ENCODE measurements at places on chromosomes 7 and 10.
A peak's percentile ranks its signal among the peaks of the same experiment; 100 is the strongest.

DNA sequence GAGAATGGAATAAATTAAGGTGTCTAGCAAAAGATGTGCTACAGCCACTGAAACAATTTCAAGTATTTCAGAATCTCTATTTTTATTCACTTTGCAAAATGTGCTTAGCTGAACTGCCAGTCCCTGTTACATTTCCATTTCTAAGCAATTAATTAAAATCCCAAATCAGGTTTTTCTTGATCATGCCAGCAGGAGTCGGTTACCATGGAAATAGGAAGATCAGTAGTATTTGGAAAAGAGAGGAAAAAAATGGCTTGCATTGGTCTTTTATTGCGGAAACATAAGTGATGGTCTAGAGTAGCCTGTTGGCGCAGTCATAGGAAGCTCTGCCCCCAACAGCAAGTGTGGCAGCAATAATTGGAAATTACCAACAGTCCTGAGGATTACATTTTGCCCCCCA, 867.1 kb downstream of the GATA3 start:
- DNase-seq, result no peak

DNA sequence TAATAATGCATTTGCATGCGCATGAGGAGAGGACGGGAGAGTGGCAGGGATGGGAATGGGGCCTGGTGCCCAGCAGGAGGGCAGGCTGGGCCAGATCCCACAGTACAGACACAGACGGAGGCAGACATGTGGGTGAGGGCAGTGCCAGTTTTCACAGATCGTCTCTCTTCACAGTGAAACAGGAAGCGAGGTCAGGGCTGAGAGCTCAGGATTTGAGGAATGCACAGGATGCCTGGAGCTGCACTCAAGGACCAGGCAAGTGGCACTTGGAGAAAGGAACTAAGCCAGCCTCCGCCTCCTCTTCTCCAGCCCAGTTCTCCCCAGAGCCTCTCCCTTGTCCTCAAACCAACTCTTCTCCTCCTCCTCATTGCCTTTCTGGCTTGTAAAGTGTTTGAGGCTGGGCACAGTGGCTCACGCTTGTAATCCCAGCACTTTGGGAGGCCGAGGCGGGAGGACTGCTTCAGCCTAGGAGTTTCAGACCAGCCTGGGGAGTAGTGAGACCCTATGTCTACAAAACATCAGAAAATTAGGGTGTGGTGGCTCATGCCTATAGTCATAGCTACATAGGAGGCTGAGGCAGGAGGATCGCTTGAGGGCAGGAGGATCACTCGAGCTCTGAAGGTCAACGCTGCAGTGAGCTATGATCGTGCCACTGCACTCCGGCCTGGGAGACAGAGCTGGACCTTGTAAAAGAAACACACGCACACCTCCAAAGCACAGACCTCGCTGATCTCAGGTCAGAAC, 115.2 kb downstream of the HIP1 start:
- DNase-seq, result no peak

GRCh38 chr7:26618449-26618848, 245.9 kb downstream of the SKAP2 start:
- no peak for DNase-seq

DNA sequence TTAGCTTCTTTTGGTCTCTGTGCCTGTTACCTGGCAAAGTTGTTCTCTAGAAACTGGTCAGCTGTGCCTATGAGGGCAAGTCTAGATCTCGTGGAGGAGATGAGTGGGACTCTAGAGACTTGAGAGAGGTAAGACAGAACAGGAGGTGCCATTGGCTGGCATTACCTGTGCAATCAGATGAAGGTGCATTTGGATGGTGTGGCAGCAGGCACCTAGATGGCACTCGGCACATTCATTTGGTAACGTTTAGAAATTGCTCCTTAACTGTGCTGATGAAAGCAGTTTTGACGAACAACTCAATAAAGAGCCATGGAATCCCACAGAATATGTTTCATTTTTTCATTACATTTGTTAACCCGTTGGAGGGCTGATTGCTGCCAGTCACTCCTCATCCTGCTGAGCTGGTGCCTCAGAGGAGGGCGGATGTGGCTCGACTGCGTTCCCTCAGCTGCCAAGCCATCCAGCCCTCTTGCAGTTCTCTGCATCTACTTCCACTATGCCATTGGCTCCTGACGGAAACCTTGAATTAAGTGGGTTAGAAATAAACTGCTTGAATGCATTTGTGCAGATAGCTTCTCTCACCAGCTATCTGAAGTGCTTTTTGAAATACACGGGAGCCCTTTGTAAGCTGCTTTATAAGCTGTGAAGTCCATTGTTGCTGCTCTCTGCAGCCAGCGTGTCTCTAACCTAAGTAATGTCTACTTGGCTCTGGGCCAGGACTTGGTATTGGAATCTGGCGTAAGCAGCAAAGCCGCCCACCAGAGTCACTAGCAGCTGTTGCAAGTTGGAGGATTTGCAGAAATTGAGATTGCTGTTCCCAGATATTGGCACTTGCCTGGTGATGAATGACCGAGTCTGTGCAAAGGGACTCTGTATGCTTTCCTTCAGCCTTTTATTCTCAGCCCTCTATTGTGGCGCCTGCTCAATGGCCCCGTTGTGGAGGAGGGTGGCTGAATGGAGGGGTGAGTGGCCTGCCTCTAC, 87.4 kb downstream of the LRRC4 start:
- no peak for DNase-seq

DNA sequence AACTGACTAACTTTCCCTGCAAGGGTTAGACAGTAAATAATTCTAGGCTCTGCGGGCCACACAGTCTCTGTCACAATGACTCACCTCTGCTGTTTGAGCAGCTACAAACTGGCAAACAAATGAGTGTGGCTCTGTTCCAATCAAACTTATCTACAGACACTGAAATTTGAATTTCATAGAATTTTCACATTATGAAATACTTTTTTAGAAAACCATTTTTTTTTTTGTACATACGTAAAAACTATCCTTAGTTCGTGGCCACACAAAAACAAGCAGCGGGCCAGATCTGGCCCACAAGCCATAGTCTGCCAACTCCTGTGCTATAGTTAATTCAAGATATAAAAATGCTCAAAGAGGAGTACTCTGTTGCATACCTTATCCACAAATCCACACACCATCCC, 32.6 kb downstream of the PIP4K2A start:
- DNase-seq, result peak; percentile 84
